ENCODE measurements at places on chromosomes 13 and 19.

DNA sequence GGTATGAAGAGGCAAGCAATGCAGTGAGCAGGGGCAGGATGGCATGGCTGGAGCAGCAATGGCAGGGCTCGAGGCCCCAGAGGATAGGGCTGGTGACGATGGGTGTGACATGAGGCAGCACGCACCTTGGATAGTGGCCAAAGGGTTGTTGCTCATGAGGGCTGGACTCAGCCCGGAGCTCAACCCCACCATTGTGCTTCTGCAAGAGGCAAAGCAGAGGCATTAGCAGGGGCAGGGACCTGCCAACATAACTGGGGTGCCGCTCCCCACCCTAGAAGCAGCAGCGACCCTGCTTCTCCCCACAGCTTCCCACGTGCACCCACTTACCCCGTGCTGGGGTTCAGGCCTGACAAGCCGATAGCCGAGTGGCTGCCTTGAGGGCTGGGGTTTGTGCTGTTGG lies 15.8 kb downstream of the ZNF574 start:
- no peak for DNase-seq

GRCh38 chr13:108120856-108121255 lies 94.5 kb downstream of the LIG4 start:
- DNase-seq, result no peak

GRCh38 chr13:107427536-107427935 lies 787.8 kb downstream of the LIG4 start:
- no peak for DNase-seq

GRCh38 chr13:95264225-95264624 lies 37.0 kb downstream of the ABCC4 start:
- no peak for DNase-seq

DNA sequence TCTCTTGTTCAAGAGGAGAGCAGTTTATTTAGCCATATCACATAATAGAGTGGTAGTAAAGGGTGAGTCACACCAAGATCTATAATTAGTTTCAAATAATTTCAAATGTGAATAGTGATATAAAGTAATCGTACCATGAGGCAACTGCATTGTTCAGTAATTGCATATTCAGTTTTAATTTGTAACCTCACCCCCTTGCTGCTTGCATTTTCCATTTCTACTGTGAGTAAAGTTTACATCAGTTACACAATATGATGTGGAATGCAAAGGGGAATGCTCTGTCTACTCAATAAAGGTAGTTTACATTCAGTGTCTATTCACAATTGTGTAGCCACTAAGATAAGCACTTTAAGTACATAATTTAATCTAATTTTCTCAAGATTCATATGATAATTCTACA lies 1695.7 kb upstream of the SPRY2 start:
- DNase-seq, result no peak

- DNase-seq, result no peak
Measured at GRCh38 chr19:45780448-45781213, 1.7 kb downstream of the DMPK start.

DNA sequence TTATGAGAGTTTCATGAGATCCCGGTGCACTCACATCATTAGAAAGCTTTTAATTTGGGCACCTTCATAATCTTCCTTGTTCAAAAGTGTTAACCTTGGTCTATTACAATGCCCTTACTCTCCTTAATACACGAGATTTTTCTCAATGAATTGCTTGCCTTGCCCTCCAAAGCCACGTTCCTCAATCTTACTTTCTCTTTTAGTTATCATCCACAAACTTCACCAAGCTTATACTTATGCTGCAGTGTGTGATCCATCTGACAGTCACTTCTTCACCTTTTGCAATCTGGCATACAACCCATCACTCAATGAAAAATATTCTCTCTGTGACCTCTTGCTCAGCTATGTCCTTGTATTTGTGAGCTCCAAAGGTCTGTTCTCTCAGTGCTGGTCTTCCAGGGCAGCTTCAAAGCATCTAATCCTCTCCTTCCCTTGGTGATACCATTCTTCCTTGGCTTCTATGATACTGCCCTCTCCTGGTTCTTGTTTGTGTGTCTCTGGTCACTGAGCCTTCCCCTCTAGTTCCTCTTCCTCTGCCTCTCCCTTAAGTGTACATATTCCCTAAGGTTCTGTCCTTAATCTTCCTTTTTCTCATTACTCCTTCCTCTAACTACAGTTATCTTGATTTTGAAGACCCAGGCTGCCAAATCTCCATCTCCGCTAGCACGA lies 202.2 kb upstream of the STARD13 start:
- no peak for DNase-seq

DNA sequence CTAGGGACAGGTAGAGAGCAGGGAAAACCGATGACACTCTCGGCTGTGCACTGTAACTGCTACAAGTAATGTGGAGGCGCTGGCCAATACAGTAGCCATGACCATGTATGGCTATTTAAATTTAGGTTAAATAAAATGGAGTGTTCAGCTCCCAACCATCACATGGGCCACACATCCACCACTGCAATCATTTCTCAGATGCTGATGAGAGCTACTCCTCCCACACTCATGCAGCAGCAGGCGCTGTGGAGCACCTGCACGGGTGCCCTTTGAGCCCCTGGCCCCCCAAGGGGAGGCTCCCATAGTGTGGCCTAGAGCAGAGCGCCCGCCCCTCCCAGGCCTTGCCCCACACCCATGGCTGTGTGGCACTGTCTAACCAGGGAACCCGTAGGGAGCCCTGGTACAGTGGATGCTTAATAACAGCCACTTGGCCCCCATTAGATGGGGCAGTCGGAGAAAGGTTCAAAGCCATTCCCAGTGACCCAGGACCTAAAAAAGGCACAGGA lies 6.0 kb downstream of the ACP4 start:
- no peak for DNase-seq

DNA sequence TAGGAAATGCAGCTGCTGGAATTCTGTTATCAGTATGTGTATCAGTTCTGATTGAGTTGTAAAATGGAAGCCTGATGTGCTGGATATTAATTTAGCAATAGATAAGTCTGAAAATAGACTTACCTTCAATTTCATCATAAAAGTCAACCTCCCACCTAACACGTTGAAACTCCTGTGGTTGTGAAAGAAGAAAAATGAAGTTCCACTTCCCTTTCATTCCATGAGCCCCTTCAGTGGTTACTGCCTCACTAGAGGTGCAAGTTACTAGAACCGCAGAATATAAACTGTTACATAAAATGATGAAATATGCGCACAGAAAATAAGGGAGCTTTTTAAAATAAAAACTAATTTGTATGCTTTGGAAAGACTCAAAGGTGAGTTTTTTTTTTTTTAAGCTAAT lies 249.2 kb downstream of the SHISA2 start:
- no peak for DNase-seq

- DNase-seq, result peak; percentile 40
Measured at GRCh38 chr19:6737873-6738786, 750 bp upstream of the GPR108 start.

DNA sequence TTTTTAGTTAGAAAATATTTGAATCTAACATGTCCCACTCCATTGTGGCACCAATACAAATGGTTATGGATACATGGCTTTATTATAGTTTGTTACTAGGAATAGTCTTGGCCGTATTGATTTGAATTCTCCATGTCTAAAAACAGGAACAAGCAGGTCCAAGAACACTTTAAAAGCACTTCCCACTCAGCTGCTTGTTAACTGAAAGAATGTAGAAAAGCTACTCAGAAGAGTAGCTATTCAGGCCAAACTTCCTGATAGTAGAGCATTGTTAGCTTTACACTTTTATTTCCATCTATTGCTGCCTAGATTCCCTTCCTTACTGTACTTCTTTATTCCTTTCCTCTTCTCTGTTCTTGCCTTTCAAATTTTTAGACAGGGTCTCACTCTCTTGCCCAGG lies 6.9 kb downstream of the PIBF1 start:
- no peak for DNase-seq

- no peak for DNase-seq
Measured at GRCh38 chr13:43473437-43473836, 313.3 kb downstream of the ENOX1 start.

- DNase-seq, result no peak
Measured at GRCh38 chr13:67232384-67232783, 2.2 kb upstream of the PCDH9 start.

DNA sequence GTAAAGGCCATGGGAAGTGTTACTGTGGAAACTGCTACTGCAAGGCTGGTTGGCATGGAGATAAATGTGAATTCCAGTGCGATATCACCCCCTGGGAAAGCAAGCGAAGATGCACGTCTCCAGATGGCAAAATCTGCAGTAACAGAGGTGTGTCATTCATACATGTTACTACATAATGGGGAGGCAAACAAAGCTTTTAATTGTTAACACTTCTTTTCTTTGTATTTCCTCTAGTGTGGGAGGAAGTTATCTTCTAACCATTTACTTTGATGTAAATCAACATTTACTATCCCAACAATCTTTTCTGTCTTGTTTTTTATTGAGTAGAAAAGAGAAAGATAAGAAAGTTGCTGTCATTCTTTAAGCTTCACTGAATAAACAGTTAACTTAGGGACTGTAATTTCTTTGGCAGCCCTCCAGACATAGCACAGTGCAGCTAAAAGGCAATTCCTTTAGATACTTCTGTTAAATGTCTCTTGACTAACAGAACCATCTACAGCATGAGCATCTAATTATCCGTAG lies 126.9 kb downstream of the ITGBL1 start:
- DNase-seq, result peak; percentile 76

DNA sequence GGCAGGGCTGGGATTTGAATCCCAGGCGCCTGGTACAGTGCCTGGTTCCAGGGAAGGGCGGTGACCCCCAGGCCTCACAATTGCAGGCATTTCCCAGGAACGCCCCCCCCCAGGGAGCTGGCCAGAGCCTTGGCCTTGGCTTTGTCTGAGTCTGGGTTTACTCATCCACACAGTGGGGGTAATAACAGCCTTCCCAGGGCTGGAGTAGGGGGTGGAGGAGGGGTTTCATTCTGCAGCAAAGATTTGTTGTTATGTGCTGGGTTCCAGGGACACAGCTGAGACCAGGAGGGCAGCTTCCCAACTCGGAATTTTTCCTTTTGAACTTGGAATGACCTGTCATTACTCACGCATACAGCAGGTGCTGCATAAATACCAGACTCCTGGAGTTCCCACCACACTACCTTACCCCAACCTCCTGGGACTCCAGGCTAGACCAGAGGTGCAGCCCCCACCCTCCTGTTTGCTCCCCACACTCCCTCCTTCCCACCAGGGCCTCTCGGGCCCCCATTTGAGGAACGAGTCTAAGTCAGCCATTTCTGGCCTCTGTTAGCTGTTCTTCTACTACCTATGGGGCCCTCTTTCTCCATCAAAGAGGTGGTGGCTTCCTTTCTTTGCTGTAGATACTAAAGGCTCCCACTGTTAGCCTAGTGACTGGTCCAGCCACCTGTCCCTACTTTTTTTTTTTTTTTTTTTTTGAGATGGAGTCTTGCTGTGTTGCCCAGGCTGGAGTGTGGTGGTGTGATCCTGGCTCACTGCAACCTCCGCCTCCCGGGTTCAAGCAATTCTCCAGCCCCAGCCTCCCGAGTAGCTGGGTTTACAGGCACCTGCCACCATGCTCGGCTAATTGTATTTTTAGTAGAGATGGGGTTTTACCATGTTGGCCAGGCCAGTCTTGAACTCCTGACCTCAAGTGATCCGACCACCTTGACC lies 1.6 kb upstream of the ADAMTS10 start:
- no peak for DNase-seq

DNA sequence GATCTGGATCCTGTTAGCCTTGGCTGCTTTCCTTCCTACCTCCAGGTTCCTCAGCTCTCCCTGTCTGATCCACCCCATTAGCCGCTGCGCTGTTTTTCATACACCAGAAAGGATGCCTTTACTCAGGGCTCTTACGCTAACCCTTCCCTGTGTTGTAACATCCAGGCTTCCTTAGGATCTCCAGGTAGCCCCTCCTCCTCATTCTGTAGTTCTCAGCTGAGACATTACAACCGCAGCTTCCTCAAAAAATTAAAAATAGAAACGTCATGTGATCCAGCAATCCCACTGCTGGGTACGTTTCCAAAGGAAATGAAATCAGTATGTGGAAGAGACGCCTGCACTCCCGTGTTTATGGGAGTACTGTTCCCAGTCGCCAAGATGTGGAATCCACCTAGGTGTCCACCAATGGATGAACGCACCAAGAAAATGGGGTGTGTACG lies 18.4 kb upstream of the MYADM start:
- DNase-seq, result no peak

Measured in DMS79 treated with DMSO at 0.1 percent for 48 hours (cell line).